ENCODE measurements at places on chromosomes 2 and 18.
A peak's percentile ranks its signal among the peaks of the same experiment; 100 is the strongest.

DNA sequence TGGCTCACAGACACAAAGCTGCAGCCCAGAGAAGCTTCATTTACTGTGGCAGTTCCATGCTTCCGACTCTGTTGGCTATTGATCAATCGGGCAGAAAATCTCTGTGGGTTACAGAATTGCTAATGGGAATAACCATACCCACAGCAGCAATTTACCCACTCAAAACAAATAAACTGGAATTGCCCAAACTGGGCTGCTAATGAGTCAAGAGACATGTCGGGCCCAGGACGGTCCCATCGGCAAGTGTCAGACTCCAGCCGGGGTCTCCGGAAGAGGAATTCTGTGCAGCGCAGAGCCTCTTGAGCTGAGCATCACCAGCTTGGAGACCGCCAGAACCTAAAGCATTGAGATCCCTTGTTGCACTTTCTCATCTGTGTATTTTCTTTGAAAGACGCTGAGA is 67.8 kb downstream of the TMEM18 start:
- no peak for DNase-seq

DNA sequence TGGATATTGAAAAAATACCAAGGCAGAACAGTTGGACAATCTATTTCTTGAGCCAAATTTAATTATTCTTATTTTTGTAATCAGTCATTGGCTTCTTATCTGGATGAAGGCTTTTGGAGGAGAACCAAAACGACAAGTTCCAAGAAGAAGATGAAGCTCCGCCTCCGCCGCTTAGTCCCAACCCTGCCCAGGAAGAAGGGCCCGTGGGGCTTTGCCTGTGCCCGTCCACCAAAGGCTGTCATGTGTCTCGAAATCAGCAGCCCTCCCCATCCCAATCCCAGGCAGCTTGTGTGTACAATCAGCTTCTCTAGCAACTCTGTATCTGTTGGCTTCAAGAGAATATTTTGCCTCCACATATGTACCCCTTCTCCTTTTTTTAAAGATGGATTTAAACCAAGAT is 24.6 kb downstream of the PTRHD1 start:
- no peak for DNase-seq

DNA sequence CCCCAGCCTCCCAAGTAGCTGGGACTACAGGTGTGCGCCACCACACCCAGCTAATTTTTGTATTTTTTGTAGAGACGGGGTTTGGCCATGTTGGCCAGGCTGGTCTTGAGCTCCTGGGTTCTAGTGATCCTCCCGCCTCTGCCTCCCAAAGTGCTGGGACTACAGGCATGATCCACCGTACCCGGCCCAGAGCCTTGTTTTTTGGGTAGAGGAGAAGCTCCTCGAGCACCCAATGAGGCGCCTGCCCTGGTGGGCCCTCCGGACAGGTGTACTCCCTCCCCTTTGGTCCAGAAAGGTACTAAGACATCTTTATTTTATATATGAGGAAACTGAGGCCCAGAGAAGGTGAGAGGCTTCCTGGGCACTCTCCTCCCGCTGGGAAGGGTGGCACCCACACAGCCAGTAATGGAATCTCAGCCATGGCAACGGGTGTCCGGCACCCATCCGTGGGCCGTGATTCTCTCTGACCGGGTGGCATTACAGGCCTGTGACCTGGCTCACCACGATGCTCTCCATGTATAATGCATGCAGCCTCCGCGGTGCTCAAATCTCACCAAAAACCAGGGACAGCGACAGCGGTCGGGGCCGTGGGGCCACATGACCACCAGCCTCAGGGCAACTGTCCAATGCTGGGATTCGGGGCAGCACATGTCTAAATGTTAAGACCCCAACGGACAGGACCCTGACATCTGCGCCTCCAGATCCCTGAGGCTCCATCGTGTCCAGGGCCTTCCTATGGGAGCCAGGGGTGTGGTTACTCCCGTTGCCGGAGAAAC is 16.8 kb upstream of the KLHL30 start:
- DNase-seq, result no peak

GRCh38 chr2:60641811-60642788 is 88.6 kb upstream of the BCL11A start:
- peak; percentile 20 for DNase-seq

- no peak for DNase-seq
Observed at GRCh38 chr2:18132697-18133096, 254.2 kb downstream of the KCNS3 start.

- peak; percentile 87 for DNase-seq
Observed at GRCh38 chr2:208265801-208266552, at the start of gene PIKFYVE. TSS of gene PIKFYVE (plus strand) at chr2:208266255. CDS start at chr2:208271520, 5,265 bp downstream.

GRCh38 chr2:216082805-216083204 is 1.1 kb downstream of the TMEM169 start:
- no peak for DNase-seq

- DNase-seq, result no peak
Observed at GRCh38 chr2:146661473-146662096, 1183.2 kb upstream of the ACVR2A start.

GRCh38 chr18:903701-904100 is 970 bp upstream of the ADCYAP1 start:
- no peak for DNase-seq

DNA sequence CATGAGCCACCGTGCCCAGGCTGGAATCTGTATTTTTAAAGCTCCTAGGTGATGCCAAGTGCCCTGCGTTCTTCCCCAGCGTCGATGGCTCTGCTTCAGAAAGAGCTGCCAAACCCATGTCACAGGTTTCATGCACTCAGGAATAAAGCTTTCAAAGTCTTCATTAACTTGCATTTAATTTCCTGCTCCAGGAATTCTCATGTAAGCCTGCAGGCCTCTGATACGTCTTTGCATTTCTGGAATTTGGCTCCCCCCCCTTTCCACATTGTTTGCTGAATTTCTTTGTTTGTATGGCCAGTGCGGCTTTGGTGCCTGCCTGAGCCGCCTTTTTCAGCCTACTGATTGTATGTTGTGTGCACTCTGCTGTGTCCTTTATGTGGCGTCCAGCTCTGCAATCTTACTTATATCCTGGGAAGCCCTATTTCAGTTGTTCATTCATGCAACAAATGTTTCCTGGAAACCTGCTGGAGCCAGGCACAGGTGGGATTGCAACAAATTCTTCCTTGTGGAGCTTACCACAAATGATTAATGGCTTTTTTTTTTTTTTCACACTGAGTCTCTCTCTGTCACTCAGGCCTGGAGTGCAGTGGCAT is 17.9 kb upstream of the OTOF start:
- DNase-seq, result no peak

DNA sequence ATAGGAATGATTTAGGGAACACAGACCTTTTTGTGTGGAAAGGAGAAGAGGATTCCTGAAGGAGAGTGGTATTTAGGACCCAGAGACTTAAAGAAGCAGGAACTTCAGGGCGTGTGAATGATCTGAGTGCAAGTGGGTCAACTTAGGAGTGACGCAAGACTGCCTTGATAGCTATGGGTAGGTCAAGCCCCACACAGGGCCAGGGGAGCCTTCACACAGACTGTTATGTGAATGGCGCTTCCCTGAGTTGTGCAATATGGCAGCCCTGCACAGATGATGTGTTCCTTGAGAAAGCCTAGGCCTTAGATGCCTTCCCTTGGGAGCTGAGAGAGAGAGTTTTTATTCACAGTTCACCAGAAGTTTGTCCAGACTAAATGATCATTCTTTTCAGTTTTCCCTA is 47.1 kb upstream of the IGFBP5 start:
- no peak for DNase-seq

DNA sequence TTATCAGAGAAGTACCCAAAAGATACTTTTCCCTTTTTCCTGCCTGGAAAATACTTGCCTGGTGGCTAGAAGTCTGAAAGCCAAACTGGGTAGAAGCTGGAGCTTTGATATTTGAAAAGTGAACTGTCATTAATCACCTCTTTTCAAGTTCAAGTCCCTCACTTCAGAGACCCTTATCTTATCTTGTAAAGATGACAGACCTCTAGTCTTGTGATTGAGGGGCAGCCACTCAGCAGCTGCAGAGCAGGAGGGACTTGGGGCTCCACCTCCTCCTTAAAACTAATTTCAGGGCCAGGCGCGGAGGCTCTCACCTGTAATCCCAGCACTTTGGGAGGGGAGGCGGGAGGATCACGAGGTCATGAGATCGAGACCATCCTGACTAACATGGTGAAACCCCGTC is 64.2 kb upstream of the CDCA7 start:
- no peak for DNase-seq

DNA sequence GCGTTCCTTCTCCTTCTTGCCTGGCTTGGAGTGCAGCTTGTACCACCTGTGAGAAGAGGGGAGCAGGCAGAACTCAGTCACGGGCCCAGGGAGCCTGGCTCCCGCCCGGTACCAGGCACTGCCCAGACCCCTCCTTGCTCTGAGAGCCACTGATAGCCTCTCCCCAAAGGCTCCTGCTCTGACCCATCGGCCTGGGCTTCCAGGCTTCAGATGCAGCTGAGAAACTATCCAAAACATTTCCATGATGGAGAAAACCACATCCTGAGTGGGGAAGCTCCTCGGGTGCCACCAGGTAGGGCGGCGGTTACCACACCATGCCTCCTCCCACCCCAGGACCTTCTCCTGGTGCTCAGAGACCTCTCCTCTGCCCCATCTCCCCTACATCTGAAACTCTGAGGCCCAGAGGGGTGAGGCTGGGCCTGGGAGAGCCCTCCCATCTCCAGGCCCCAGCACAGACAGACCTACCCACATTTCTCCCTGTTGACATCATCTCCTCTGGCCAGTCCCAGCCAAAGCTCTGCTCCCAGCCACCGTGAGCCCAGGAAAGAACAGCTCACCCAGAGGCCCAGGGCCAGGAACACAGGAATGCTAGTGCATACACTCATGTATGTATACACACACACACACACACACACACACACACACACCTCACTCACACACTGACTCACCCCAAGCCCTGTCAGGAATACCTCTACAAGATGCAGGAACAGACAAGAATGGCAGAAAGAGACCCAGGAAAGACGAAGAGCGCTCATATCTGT is 17.9 kb upstream of the SFXN5 start:
- no peak for DNase-seq

- no peak for DNase-seq
Observed at GRCh38 chr18:8368512-8369217, 240.6 kb upstream of the RAB12 start.

GRCh38 chr18:23872701-23873550 is 141.6 kb upstream of the TTC39C start:
- DNase-seq, result peak; percentile 39

GRCh38 chr2:158481116-158481515 is 24.4 kb downstream of the PKP4 start:
- DNase-seq, result no peak

DNA sequence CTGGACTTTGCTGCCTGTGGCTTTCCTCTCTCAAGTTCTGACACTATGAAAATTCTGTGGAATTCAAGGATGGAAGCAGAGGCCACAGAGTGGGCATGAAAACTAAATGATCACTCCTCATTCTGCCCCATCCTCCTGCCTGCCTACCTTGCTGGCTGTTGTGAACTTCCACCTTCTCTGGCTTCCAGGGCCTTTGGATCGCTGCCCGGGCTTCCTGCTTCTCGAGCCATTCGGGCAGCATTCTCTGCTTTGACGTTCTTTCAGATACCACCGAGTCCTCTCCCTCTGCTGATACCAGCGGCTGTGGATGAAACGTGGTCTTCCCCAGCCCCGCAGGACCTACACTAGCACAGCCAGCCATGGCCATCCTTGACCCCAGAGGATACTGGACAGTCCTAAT is 327.7 kb upstream of the SLC14A2 start:
- DNase-seq, result no peak

GRCh38 chr18:2921778-2922177 is 75.0 kb downstream of the EMILIN2 start:
- no peak for DNase-seq

GRCh38 chr2:37267685-37268084 is 36.2 kb downstream of the NDUFAF7 start:
- DNase-seq, result no peak

DNA sequence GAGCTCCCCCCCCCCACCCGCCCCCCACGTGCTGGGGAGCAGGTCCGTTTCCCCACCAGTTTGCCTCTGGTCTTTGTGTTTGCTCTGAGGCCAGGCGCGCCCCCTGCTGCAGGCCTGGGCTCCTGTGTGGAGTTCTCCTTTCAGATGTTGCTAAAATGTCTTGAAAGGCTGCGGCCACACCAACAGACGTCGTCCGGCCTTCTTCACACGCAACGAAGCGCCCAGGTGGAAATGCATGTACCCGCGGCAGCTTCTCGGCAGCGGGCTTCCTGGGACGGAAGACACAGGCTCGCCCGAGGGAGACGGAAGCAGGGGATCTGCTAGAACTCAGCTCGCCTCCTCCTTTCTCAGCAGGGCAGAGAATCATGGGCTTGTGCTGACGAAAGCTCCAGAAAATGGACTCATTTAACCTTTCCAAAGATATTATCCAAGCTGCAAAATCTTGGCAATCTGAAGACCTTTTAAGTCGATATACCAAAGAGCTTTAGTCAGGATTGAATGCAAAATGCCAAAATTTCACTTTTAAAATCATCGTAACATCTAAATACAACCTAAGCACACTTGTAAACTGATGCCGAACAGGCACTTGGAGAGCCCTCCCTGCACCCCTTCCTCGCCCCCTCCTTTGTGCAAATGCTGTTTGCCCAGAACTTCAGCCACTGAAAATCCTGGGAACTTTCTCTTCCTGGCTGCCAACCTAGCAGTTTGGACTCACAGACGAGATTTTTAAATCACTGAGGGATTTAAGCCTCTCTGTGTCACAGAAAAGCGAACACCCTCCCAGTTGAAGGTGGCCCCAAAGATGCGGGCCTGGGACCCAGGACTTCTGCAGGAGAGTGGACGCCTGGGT is 125.5 kb upstream of the ZNF516 start:
- DNase-seq, result peak; percentile 10

- no peak for DNase-seq
Observed at GRCh38 chr2:129178356-129178755, 801.1 kb upstream of the RAB6C start.

GRCh38 chr18:32319084-32319483 is 129.2 kb downstream of the MEP1B start:
- no peak for DNase-seq

DNA sequence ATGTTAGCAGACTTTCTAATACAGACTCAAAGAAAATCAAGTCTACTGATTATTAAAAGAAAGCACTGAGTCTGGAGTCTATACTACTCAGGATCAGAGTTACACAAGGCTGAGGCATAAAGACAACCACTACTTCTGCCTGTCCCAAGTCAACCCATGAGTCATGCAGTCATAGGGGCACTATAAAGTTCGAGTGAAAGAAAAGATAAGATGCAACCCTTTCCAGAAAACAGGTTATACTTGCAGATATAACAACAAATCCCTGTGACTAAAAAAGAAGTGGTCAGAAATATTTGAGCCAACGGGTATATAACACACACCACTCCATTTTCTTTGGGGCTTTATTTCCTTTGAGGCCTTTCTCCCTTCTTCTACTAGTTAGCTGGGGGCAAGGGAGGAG is 18.6 kb upstream of the SCRN3 start:
- DNase-seq, result no peak

Measured in CD4-positive, alpha-beta T cell treated with Interleukin-6 at 100 ng/mL for 8 hours (primary cell).